HS-27A (cell line): ENCODE measurements at places on chromosomes 11 and 22.

DNA sequence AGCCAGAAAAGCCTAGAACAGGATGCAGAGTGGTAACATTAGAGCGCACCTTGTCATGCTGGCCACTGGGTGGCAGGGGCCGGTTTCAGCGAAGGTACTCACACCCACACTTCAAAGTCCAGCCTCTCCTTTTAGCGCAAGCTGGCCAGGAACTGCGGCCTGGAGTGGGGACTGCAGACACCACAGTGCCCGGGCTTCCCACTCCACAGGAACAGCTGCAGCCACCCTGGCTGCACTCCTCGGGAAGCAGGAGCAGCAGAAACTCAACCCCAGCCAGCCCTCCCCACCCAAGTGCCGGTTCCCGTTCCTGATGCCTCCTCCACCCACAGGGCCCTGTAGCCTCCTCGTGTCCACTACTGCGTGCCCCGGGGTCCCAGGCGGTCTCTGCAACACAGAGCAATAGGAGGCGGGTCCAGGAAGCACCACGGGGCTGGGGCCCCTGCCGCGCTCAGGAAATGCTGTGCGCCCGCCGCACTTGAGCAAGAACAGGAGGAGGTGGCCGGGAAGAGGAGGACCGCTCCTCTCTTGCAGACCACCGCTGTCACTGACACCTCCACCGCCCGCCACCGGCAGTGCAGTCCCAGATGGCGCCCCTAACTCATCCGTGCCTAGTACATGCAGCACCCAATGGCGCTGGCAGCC lies 2.2 kb downstream of the RFPL2 start:
- DNase-seq, result no peak

GRCh38 chr11:85167471-85167870 lies 459.7 kb downstream of the DLG2 start:
- no peak for DNase-seq

GRCh38 chr11:119339589-119340334 lies 921 bp downstream of the C1QTNF5 start:
- DNase-seq, result no peak

GRCh38 chr22:31942091-31942490 lies 2.2 kb upstream of the YWHAH start:
- no peak for DNase-seq

DNA sequence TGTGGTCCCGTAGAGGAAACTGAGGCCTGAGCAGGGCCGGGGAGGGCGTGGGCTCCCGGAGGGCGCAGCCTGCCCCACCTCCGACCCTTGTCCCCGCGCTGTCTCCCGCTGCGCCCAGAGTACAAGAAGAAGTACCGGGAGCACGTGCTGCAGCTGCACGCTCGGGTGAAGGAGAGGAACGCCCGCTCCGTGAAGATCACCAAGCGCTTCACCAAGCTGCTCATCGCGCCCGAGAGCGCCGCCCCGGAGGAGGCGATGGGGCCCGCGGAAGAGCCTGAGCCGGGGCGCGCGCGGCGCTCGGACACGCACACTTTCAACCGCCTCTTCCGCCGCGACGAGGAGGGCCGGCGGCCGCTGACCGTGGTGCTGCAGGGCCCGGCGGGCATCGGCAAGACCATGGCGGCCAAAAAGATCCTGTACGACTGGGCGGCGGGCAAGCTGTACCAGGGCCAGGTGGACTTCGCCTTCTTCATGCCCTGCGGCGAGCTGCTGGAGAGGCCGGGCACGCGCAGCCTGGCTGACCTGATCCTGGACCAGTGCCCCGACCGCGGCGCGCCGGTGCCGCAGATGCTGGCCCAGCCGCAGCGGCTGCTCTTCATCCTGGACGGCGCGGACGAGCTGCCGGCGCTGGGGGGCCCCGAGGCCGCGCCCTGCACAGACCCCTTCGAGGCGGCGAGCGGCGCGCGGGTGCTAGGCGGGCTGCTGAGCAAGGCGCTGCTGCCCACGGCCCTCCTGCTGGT lies 1.9 kb downstream of the NLRP6 start:
- no peak for DNase-seq

- no peak for DNase-seq
Measured at GRCh38 chr11:14541192-14541947, 21.2 kb upstream of the PSMA1 start.

- no peak for DNase-seq
Measured at GRCh38 chr22:49182416-49182815, 645.3 kb downstream of the BRD1 start.
